Lower leg skin (tissue), 4 donors: ENCODE measurements at places on chromosomes 11 and 22. TPM values are rescaled to one million over a fixed set of nuclear protein-coding genes. Genes with fewer than 3 reads are reported as not detected.

The ADAMTS8 gene
- 0.15 TPM for total RNA-seq

The MYOD1 gene
- total RNA-seq, result not detected

DNA sequence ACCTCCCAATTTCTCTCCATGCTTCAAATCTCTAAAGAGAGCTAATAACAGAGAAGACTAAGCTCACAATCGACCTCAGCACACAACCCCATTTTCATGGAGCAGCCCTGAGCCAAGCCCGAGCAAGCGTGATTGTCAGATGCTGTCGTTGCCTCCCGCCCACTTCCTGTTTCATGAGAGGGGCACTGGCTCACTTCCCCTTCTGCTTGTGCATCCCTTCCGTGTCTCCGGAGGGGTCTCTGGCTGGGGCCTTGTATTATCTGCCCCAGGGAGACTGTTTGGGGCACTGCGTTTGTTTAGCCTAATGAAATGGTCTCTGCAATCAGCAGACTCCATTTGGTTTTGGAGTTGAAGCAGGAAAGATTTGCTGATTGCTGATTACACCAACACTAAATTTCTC lies 181.3 kb upstream of the SEZ6L start:
- no peak for DNase-seq

GRCh38 chr11:47987781-47988180 lies 7.4 kb downstream of the PTPRJ start:
- no peak for DNase-seq
